Fibroblast of skin of right quadriceps (primary cell): ENCODE measurements at places on chromosomes 4 and X.
A peak's percentile ranks its signal among the peaks of the same experiment; 100 is the strongest.

GRCh38 chr4:25096981-25097443 lies 63.2 kb downstream of the SEPSECS start:
- DNase-seq = no peak

DNA sequence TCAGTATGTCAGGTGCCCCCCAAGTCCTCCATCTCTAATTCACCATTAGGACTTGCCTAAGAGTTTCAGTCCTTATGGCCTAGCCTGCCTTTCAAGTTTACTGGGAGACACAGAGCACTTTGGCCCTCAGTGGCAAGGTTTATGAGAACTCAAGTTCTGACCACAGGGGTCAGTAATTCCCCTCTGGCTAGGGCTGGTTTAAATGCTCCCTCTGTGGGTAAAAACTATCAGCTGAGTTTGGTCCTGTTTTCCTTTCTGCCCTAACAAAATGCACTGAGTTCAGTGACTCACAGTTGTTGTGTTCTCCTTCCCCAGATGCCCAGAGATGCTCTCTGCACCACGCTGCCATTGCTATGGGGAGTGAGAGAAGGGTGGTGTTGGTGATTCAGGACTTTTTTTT lies 163.2 kb downstream of the RELL1 start:
- DNase-seq = no peak

DNA sequence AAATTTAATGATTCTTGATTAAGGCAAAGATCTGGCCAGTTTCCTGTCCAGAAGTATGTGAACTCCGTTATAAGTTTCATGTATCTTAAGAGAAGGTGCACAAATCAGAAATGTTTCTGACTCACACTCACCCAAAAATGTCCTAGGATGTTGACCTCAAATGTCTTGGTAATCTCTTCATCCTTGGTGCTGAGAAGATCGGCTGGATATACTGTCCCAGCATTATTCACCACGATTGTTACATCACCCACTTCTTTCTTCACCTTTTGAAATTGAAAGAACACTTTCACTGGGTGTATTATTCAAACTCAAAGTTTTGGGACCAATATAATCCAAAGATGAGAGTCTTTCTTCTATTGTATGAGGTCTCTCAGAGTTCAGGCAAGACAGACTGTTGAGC lies 5.7 kb downstream of the HSD17B13 start:
- DNase-seq = no peak

GRCh38 chrX:44828008-44828605 lies 15.7 kb upstream of the DUSP21 start:
- peak; percentile 87 for DNase-seq

DNA sequence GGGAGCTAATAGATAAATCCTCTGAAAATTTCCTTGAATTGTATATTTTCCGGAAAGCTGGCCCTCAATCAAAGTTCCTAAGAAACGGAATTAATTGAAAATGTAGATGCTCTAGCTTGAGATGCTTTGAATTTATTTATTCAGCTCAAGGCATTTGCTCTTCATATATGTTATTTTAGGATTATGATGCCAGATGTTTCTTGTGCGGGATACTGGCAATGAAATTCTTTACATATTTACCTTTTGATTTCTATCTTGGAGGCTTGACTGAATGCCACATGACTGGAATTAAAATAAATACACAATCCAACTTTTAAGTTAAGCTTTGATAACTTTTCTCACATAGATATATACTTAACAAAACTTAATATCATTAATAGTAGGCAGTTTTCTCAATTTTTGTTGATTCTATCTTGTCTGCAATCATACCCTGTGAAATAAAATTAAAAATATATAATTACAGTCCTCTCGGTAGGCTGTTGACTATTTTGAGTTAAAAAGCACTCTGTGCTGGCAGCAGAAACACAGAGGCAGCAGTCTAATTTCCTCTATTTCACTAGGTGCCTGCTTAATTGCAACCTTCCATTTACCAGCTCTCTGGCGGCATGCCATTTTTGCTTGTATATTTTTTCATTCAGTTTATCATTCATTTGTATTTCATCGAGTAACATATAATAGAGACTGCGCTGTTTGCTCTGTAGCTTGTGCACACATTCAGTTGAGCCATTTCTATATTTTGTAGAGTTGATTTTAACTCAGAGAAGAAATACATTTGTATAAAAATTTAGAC lies 991.5 kb downstream of the ADGRL3 start:
- DNase-seq = no peak

DNA sequence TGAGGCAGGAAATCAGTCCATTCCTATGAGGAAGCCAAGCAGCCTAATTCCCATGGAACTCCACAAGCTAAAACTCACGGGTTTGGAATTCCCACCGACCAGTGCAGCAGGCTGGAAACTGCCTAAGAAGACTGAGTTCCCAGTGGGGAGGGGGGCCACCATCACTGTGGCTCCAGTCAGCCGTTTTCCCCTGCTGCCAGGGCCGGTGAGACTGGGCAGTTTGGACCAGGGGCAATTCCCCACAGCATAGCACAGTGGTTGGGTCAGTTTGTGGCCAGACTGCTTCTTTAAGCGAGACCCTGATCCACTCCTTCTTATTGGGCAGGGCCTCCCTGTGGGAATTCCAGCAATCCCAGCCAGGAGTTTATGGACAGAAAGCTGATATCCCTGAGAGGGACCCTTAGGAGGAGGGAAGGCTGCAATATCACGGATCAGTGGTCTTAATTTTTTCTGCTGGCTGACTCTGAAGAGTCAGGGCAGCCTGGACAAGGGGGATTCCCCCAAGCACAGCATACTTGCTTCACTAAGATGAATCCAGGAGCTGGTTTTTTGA lies 20.7 kb downstream of the PAGE5 start:
- DNase-seq = no peak

DNA sequence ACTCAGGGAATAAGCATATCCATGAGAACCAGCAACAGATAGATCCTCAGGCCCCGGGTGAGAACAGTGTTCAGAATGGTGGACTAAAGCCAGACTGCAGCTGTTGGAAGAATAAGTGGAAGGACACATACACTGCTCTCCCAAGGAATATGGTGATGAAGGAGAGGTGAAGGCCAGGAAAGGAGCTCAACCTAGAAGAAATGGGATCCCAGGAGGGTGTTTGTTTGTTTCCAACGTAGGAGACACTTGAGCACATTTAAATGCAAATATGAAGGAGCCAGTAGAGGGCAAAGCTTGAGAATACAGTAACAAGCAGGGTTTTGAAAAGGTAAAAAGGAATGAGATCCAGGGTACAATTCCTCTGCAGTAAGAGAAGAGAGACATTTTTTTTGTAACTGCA lies 42.4 kb upstream of the ATOH1 start:
- no peak for DNase-seq

DNA sequence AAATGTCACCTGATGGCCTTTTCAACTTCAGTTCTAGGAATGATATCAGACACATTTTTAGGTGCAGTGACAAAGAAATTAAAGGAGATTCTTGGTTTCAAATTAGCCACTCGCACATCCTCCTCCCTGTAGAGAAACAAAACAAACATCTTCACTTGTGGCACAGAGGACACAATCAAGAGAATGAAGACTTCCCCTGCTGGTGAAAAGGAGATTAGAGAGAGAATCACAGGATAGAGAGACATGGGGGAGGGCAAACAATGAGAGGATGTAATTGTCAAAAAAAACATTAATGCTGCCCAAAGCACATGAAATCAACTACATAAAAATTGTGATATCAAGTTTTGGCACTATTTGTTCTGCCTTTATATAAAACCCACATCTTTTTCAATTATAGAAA lies 34.5 kb downstream of the ACE2 start:
- DNase-seq = no peak

DNA sequence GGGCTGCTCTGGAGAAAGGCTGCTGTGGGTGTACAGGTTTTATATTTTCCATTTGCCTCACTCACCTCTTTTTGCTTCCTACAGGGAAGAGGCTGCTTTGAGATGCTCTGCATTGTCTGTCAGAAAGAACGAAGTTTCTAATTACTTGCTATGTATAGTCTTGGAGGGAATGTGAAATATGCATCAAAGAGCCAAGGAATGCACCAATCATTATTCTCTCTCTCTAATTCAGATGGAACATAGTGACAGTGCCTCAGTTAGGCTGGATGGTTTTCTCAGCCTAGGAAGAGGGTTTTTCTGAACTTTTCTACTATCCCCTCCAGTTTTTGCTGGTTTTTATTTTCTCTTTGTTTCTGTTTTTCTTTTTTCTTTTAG lies 106.8 kb upstream of the SLC4A4 start:
- peak; percentile 63 for DNase-seq

DNA sequence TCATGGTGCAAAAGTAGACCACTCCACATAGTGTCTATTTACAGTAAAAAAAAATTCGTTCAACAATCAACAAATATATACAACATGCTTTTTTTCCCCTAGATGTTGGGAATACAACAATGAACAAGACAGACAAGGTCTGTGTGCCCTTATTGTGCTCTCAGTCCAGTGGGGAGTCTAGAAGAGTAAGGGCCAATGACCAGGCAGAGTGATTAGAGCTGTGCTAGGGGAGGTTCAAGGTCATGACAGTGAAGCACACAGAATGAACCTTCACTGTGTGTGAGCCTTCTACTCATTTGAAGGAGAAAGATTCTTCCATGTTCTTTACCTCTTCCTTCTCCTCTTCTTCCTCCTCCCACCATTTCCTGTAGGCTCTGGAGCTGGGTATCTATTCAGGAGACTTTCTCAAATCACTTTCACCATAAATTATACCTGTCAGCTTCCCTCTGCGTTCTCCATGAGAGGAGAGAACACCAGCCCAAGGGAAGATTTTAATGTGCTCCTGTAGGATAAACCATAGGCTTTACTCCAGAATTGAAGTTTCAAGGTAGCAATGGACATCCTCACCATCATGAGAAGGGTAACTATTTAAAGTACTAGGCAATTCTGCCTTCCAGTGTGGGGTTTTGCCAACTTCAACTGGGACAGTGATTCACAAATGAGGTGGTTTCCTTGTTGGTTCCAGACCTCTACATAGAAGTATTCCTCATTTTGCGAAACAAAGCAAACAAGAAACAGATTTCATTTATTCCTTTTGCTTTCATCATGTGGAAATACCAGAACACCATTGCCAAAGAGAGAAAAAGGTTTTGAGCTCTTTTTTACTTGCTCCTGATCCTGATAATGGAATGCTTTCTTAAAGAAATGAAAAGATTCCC lies 246.9 kb upstream of the GPC4 start:
- DNase-seq = peak; percentile 48

GRCh38 chr4:177441061-177441802 lies 1.0 kb downstream of the AGA start:
- DNase-seq = peak; percentile 71
